ENCODE measurements at places on chromosomes 2 and 18. TPM values are rescaled to one million over a fixed set of nuclear protein-coding genes. Genes with fewer than 3 reads are reported as not detected.
A peak's percentile ranks its signal among the peaks of the same experiment; 100 is the strongest.

DNA sequence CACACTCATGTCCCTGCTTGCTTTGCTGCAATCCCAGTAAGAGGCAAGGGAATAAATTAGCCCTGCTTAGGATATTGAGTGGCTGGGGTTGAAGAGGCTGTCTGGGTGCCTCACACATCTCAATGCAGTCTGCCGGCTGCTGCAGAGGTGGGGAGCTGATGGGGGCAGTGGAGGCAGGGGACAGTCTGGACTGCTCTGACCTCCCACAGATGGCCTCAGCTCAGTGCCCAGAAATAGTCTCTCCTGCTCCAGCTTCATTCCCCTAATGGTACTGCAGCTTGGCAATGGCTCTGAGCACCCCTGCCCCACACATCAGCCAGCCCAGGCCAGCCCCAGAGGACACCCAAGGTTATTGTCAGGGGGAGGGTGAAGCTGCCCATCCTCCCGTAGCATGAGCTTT lies 21.5 kb upstream of the TNS1 start:
- H3K4me3 ChIP-seq: no peak overlapping the region
- no peak overlapping the region for H3K27ac ChIP-seq
- H3K4me1 ChIP-seq: no peaks in the 10 kb centered on the region
- no peaks in the 10 kb centered on the region for H3K36me3 ChIP-seq
- DNase-seq: no peak

The SERPINB11 gene
- not detected for total RNA-seq

The UBXN2A gene
- total RNA-seq: 11.5 TPM

DNA sequence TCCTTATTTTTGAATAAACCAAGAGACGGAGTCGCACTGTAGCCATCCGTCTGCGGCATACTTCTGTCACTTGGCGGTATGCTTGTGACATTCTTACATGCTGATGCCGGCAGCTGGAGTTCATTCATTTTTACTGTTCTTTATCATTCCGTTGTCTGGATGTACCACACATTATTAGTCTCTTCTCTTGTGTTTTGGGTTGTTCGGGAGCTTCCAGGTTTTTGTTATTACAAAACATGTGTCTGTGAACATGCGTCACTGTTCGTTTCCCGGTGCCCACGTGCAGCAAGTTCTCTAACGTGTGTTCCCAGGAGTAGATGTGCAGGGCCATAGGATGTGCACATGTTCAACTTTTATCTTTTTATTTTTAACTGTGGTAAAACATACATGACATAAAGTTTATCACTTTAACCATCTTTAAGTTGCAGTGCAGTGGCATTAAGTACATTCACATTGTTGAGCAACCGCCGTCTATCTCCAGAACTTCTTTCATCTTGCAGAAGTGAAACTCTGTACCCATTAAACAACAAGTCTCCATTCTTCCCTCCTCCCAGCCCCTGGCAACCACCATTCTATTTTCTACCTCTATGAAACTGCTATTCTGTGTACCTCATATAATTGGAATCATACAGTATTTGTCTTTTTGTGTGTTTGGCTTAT lies 40.1 kb downstream of the MTCL1 start:
- H3K27me3 ChIP-seq: peaks cover 7% of the 10 kb centered on the region
- DNase-seq: no peak
- peak overlapping the region; percentile 47 for H3K4me3 ChIP-seq
- H3K27ac ChIP-seq: no peak overlapping the region

DNA sequence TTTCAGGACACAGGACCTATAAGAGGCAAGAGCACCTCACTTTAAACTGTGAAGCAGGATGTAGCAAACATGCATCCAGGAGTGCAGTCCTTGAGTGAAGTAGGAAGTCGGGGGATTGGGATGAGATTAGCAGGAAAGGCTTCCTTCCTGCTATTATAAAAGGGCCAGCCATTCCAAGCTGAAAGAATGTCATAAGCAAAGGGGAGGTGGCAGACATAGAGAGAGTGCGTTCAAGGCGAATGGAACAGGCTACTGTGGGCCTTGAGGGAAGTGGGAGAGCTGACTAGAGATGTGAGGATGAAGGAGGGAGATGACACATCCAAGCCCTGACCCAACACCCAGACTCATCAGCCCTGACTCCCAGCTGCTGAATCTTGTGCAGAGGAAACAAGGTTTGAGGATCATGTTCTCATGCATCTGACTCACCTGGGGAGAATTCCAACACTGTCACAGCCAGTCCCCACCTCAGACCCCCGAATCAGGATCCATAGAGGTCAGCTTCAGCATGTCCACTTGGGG lies 63.9 kb downstream of the GYPC start:
- H3K4me3 ChIP-seq: no peak overlapping the region
- DNase-seq: no peak
- no peaks in the 10 kb centered on the region for H3K4me1 ChIP-seq
- peaks cover 3% of the 10 kb centered on the region for H3K27me3 ChIP-seq

GRCh38 chr2:118815731-118816130 lies 31.7 kb downstream of the EN1 start:
- peaks cover 20% of the 10 kb centered on the region for H3K27me3 ChIP-seq
- DNase-seq: no peak
- no peaks in the 10 kb centered on the region for H3K4me1 ChIP-seq
- no peak overlapping the region for H3K4me3 ChIP-seq

The GAREM2 gene
- 7.9 TPM for total RNA-seq

GRCh38 chr18:58362027-58362575 lies 266.8 kb downstream of the ALPK2 start:
- no peak overlapping the region for H3K4me3 ChIP-seq
- peaks cover 9% of the 10 kb centered on the region for H3K27me3 ChIP-seq
- no peaks in the 10 kb centered on the region for H3K4me1 ChIP-seq
- H3K36me3 ChIP-seq: no peaks in the 10 kb centered on the region
